ENCODE measurements at places on chromosomes 3 and 15.

DNA sequence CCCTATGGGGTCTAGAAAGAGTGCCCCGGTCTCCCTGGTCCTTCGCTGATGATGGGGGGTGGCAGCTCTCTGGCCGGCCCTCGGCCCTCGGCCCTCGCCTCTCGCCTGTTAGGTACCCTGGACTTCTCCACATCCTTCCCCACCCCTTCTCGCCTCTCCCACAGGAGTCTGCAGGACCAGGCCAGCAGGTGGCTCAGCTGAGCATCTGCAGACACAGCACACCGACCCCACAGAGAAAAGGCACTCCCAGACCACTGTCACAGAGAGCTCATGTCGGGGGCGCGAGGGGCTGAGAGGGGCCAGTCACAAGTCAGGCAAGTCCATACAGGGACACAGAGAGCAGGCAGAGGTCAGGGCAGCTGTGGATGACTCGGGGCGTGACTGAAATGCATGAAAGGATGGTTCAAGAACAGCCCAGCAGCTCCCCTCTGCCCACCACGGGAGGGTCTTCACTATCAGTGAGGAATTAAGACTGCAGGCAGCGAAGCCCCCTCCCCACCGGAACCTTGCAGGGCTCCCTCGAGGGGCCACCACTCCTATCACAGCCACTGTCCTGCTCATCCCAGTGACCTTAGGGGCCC is 181.7 kb upstream of the NSMCE3 start:
- no peak for DNase-seq

DNA sequence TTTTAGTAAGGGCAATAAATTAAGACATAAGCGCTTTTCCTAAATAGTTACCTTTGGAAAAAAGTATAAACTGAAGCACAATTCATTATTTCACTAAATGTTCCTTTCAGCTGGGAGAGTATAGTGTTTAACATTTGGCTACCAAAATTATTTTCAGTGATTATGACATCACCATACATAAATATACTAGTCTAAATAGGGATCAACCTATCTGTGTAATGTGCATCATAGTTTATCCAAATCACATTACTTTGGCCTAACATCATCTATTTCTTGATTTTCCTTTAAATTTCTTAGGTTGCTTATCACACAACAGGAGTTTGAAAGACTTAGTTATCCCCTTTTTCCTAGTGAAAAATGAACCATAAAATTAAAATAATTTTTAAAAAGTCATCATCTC is 738.9 kb downstream of the ROBO1 start:
- no peak for DNase-seq

DNA sequence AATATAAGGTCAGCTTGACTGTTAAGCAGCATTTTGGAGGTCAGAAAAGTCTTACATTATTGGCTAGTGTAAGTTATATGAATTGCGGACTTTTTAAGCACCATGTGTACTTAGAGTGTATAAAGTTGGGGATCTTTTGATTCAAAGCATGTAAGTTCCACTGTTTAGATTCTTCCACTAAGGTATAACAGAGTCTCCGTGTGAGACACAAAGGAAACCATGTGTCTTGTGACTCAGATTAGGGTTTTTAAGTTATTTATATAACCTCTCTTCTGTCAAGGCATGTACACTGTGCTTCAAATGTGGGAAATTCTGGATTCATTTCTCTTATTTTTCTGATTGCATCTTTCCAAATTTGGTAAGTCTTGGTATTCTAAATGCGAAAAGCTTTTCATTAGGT is 143.5 kb upstream of the SOX2 start:
- no peak for DNase-seq

GRCh38 chr3:194042927-194043326 is 93.0 kb upstream of the HES1 start:
- DNase-seq = no peak

GRCh38 chr3:157376603-157377300 is 59.9 kb upstream of the PTX3 start:
- DNase-seq = no peak

DNA sequence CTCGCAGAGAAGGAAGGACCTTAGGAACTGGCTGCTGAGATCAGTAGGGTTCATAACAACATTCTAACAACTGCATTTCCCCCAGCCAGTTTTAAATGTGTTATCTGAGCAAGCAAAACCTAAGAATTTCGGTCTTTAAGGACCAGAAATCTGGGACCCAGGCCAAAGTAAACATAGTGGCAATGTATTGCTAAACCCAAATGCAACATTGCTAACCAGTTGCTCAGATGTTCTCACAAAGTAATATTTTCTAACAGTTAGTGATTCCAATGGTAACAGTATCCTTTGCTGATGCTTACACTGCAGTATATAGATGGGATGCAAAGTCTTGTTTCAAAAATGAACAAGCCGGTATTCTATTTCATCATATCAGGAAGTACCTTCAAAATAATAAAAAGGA is 254.3 kb downstream of the RYR3 start:
- DNase-seq = no peak

DNA sequence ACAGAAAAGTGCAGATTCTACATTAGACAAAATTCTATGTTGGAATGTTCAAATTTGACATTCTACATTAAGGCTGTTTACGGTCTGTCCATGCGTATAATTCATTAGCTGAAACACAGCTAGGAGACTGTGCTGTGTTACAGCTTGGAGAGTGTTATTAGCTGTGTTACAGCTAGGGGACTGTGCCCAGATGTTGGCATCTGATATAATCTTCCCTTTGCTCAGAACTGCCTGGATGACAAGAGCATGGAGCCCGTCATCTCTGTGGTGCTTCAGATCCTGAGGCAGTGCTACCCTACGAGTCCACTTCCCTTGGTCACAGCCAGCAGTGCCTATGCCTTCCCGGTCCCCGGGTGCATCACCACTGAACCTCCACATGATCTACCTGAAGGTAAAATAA is 177.0 kb downstream of the AGBL1 start:
- DNase-seq = no peak
